ENCODE measurements at places on chromosomes 1 and 21.

DNA sequence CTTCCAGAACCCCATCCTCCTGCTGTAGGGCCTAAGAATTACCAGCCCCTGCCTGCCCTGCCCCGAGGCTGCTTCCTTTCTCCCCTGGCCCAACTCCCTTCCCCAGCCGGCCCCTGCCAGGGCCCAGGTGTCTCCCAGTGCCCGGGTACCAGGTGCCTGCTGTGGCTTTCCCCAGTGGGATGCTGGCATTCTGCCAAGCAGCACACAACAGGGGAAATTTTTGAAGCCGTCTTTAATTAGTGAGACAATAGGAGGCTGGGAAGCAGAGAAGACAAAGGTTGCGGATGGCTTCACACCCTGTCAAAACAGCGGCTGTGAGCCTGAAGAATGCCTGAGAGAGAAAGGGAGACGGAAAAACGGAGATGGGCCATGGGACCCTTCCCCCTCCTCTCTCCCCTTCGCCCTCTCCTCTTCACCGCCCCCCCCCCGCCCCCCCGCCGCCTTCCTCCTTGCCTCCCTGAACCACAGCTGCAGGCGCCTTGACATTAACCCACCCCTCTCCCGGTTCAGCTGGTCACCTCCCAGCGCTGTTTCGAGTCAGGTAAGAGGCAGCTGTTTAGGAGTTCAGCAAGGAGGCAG lies 33.6 kb downstream of the LRRN2 start:
- DNase-seq, result no peak

- DNase-seq, result no peak
These were observed 9.2 kb downstream of the BACH1 start for GRCh38 chr21:29307718-29308455.

GRCh38 chr1:25744140-25744581 lies 55.8 kb upstream of the SELENON start:
- peak; percentile 79 for DNase-seq

DNA sequence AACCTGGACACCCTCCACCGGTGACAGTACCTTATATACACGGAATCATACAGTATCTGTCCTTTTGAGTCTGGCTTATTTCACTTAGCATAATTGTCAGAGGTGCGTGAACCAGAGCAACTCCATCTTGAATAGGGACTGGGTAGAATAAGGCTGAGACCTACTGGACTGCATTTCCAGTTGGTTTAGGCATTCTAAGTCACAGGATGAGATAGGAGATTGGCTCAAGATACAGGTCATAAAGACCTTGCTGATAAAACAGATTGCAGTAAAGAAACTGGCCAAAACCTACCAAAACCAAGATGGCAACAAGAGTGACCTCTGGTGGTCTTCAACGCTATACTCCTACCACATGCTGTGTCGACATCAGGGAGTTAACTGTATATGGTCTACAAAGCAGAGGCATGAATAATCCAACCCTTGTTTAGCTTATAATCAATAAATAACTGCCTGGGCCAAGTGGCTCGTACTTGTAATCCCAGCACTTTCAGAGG lies 1.4 kb upstream of the FDPS start:
- DNase-seq, result no peak

GRCh38 chr1:162847839-162848453 lies 13.0 kb downstream of the CCDC190 start:
- DNase-seq, result peak; percentile 93

DNA sequence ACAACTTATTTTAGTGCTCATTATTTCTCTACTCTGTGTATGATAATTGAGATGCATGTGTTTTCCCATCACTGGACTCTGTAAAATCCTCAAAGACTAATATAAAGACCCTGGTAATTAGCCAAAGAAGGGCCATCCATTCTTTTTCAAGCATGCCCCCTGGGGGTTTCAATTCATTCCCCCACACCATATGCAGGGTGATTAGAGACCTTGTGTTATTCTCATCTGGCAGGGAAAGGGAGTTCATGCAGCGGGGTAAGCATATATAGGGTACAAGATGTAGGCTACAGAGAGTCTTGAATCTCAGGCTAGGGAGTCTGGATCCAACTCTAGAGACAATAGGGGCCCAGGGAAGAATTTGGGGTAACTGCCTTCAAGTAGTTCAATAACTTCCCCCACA lies 166.5 kb downstream of the TNR start:
- no peak for DNase-seq

GRCh38 chr1:35930593-35931445 lies at the start of gene AGO3:
Gene AGO3 (plus strand): TSS chr1:35931105. CDS start chr1:35931427, 322 bp downstream.
- peak; percentile 90 for DNase-seq

GRCh38 chr1:247357052-247357780 lies 25.5 kb upstream of the ZNF496 start:
- no peak for DNase-seq

DNA sequence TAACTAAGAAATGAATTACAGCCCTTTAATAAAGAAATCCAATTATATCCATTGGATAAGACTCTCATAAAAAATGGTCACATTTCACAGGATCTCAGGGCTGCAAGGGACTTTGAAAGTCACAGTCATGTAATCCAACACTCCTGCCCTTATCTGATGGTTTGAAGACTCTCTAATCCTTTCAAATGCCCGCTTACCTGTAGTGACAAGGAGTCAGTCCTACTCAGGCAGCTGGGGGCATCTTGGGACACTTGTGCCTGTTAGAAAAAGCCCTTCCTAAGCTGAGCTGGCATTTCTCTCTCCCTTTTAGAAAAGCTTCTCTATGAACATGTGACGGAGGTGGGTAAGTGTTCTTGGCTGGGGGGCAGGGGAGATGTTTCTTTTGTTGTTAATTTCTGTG lies 11.0 kb upstream of the ZNF691 start:
- no peak for DNase-seq

DNA sequence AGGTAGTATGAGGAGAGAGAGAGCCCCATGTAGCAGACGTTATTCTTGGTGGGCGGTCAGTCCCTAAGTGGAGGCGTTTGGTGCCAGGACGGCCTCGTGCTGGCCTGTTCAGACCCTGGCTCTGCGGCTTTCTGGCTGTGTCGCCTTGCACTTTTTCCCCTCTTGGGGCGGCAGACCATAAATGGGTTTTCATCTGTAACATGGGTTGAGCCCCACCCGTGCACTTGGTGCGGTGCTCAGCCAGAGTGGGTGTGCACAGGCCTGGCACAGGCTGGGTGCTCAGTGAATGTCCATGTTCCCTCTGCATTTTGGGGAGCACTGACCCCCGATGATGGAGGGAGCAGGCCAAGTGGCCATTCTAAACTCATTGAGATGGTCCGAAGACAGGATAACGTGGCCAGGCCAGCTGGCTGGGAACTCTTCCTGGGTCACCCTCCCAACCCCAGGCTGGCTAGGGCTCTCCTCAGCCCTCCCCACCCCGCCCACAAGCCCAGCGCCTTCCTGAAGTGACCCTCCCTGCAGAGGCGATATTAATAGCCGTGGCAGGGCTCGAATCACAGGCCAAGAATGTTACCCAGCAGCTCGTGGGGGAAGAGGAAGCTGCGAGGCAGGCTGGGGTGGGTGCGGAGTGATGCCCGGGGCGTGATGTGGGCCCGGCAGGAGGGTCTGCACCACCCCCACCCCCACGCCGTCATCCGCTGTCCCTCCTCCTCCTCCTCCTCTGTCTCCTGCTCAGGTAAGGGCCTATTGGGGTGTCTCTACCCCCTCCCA lies 78.5 kb downstream of the ARHGEF10L start:
- DNase-seq, result no peak

- no peak for DNase-seq
These were observed 13.2 kb downstream of the COQ8A start for GRCh38 chr1:226953175-226953800.

- DNase-seq, result no peak
These were observed 102.7 kb upstream of the GCLM start for GRCh38 chr1:94011709-94012595.

DNA sequence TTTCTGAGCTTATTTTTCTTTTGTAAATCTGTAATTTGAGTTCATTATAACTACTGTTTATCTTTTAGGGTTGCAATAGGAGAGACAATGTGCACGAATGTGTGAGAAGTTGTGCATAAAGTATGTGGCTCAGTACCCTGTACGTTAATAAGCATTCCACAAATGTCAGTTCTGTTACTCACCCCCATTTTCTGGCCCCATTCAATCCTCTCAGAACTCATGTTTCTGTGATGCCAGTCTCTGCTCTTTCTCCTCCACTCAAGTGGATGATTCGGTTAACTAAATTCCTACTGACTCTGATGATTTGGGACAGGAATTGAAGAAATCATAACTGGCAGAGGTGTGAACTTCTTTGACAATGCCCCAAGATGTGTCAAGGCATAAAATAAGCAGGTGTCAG lies 10.2 kb upstream of the DMRTB1 start:
- no peak for DNase-seq

- no peak for DNase-seq
These were observed 6.2 kb upstream of the ACP6 start for GRCh38 chr1:147676311-147677085.

GRCh38 chr1:159211331-159212136 lies 6.9 kb downstream of the ACKR1 start:
- no peak for DNase-seq

GRCh38 chr21:35227786-35228185 lies 178.7 kb upstream of the RUNX1 start:
- DNase-seq, result no peak

GRCh38 chr1:27109103-27109822 lies 45.7 kb downstream of the SLC9A1 start:
- no peak for DNase-seq

DNA sequence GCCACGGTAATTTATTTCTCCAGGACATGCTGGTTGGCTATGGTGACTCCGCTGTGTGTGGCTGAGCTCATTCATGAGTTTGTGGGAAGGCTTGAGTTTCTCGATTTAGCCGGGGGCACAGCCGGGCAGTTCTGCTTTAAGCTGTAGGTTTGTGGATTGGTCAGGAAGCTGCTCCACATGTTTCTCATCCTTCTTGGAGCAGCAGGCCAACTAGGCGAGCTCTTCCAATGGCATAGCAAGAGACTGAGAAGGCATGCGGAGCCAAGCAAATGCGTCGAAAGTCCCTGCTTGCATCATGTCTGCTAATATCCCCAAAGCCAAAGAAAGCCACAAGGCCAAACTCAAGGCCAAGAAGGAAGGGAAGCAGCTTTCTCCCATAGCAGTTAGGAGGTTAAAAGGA lies 71.6 kb upstream of the GREM2 start:
- DNase-seq, result peak; percentile 63

DNA sequence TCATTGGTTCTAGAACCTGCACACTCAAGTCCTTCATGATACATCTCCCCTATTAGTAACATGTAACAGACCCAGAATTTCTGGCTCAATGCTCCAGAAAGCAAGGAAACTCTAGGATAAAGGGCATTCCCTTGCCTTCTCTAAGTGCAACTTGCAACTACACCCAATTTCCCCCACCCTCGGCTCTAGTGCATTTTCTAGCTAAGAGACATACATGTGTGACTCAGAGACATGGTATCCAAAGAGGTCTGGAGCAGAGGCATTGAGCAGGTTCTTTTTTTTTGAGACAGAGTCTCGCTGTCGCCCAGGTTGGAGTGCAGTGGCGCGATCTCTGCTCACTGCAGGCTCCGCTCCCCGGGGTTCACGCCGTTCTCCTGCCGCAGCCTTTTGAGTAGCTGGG lies 132.9 kb downstream of the ZC3H11B start:
- DNase-seq, result no peak

- no peak for DNase-seq
These were observed 37.0 kb upstream of the RXRG start for GRCh38 chr1:165481820-165482532.

GRCh38 chr1:97297611-97298010 lies 576.0 kb downstream of the PTBP2 start:
- DNase-seq, result no peak

DNA sequence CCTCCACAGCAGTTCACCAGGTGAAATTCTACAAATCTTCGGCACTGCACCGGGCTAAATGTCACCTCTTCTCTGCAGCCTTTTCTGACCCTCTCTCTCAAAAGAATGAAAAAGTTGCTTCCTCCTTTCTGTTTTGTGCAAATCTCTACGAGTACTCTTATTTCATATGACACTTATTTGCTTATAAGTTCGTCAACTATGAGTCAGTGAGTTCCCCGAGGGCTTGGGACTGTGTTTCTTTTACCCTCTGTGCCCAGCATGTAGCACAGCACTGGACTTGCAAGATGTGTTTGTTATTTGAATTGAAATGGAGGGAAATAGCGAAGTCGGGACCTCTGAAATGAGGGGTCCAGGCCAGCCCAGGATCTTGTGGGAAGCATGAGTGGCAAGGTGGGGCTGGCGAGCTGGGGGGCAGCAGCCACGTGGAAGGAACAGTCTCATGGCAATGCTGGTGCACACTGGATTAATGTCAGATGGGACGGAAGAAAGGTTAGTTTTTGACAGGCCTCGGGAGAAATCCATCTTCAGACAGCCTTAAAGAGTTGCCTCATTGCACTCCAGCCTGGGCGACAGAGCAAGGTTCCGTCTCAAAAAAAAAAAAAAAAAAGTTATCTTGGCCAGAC lies 6.2 kb downstream of the SLC6A9 start:
- no peak for DNase-seq

DNA sequence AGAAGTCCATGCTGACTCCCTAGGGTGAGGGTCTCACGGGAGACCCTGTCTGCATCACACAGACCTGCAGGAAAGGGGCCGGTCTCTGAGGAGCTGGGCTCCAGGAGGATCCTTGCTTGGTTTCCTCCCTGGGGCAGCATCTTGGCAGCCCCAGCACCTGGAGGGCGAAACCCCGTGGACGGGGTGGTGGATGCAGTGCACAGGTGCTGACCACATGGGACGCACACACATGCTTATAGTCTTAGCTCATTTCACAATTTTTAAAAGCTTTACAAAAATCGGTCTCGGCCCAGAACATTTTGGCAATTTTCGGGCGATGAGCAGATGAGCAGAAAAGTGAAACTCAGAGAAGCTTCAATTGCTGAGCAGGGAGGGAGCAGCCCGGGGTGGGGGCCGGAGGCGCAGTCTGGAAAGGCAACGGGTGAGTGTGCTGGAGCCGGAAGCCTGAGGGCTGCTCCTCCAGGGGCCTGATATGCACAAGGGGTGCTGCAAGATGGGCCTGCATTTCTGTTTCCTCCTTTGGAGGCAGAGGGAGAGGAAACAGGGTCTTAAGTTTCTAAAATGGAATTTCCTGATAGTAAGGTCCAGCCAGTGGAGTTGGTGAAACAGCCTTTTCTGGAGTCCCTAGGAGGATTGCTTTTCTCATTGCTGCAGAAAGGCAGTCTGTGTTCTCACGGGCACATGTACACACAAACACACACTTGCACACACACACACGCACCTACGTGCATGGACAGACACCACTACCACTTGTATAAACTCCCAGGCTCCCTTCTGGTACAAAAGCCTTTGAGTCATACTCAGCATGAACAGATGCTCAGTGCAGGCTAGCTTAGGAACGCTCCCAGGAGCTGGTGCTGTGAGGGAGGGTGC lies 60.6 kb downstream of the SCCPDH start:
- DNase-seq, result no peak

GRCh38 chr1:227558732-227559262 lies 4.6 kb upstream of the ZNF678 start:
- DNase-seq, result no peak

DNA sequence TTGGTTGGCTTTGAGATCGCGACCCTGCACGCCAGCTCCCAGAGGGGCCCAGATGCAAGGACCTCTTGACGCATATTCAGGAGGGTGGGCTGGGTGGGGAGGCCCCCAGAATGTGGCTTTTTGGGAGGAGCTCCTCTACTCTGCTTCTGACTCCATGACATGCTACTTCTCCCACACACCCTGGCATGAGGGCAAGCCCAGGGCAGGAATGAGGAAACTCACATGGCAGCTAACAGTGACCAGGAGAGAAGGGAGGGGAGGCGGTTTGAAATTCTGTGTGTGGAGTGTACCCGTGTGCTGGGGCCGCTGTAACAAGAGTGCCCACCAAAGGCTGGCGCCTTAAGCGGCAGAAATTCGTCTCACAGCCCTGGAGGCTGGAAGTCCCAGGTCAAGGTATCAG lies 61.3 kb upstream of the GPR153 start:
- DNase-seq, result no peak
